ENCODE measurements at places on chromosomes 12 and 14. TPM values are rescaled to one million over a fixed set of nuclear protein-coding genes. Genes with fewer than 3 reads are reported as not detected.

DNA sequence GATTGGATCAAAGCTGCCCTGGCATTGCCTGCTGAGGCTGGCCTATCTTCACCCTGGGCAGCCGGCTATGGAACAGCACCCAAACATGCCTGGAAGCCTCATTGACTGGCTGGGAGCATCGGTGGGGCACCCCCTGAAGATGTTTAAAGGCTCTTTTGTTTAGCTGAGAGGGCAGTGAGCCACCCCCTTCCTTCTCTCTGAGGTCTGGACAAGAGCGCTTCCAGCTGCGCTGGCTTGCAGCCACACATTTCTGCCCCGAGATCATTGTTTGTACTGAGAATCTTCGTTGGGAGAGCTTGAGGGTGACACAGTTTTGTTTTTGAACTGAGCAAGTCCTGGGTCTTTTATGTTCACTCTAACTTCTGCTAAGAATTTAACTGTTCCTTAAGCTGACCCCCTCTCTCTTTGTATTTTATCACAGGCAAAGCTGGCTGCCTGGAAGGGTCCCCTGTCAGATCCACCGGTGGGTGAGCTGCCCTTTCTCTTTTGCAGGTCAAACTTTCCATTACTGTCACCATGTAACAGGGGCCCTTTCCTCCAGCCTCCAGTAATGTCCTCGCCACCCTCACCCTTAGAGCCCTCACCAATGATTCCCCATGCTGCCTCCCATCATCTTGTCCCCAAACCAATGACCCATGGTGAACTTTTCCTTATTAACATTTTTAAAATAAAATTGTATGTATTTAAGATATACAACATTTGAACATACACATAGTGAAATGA is 212.2 kb downstream of the KIF26A start:
- DNase-seq, result no peak

The FGF6 gene
- total RNA-seq, result not detected

- DNase-seq, result no peak
Observed at GRCh38 chr12:105588106-105588505, 257.6 kb downstream of the C12orf75 start.

DNA sequence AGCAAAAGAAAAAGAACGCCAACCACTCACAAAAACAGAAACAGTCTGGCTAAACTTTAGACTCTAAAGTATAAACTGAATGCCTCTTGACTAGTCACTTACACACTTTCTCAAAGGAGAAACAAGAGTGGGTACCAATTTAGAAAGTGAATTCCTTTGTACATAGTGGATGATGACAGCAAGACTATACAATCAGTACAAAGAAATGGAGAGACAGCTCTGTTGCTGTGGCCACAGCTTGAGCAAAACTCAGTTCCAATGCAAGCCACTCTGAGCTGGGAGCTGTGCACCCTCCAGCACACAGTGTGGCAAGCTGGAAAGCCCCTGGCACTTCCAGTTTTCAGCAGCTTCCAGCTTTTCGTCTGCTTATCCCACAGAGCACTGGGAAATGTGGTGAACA is 21.7 kb downstream of the NT5DC3 start:
- DNase-seq, result no peak

The ETV6 gene
- total RNA-seq, result 5.9 TPM

DNA sequence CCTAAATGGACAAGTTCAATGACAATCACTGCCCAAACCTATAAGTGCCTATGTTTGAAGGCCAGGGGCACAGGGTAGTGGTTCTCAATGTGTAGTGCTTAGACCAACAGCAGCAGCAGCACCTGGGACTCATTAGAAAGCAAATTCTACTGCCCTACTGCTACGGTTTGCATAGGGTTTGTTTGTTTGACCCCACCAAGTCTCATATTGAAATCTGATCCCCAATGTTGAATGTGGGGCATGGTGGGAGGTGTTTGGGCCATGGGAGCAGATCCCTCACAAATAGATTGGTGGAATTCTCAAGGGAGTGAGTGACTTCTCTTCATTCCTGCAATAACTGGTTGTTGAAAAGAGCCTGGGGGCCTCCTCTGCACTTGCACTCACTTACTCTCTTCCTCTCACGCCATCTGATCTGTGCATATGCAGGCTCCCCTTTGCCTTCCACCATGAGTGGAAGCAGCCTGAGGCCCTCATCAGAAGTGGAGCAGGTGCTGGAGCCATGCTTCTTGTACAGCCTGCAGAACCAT is 39.5 kb downstream of the PPM1H start:
- no peak for DNase-seq

The KRT6C gene
- total RNA-seq, result not detected

The MGAT4C gene
- not detected for total RNA-seq

The GLTP gene
- total RNA-seq, result 30.5 TPM

DNA sequence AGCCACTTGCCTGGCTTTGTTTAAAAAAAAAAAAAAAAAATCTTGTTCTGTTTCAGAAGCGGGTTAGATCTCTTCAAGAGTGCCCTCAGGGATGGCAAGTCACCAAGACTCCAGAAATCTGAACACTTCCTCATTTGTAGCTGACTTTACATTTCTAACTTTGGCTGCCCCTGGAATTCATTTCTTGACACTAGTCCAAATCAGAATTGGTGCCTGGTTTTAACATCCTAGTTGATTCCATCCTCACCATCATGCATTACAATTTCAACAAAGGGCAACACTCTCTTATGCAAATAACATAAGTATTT is 295.5 kb downstream of the RMST start:
- no peak for DNase-seq

DNA sequence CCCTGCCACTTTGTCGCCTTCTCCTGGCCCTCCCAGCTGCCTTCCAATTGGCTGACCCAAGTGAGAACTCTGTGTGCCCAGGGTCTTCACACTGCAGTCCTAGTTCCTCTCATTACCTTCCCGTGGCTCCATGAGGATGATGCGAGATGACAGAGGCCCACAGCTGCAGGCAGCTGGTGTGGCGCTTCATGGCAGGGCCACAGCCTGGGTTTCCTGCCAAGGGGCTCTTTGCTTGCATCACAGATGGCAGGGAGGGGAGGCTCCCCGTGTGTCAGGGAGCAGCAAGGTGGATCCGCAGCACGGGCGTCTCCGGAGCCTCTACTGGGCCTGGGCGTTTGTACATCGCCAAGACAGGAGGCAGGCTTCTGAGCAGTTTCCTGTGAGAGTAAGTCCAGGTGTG is 28.9 kb downstream of the DEGS2 start:
- no peak for DNase-seq

GRCh38 chr12:76562130-76562529 is 2.6 kb upstream of the OSBPL8 start:
- DNase-seq, result no peak

- no peak for DNase-seq
Observed at GRCh38 chr12:47216150-47216677, 136.5 kb upstream of the AMIGO2 start.

- DNase-seq, result peak; percentile 29
Observed at GRCh38 chr14:52700701-52701172, 5.4 kb upstream of the ERO1A start.

The RNASE1 gene
- not detected for total RNA-seq

- no peak for DNase-seq
Observed at GRCh38 chr14:50045039-50045711, 71.2 kb downstream of the VCPKMT start.

GRCh38 chr12:76879710-76880518 is 1.1 kb upstream of the CSRP2 start:
- no peak for DNase-seq

- DNase-seq, result no peak
Observed at GRCh38 chr14:104642540-104642868, 37.9 kb upstream of the TMEM179 start.

GRCh38 chr12:101592921-101593320 is 1.9 kb upstream of the MYBPC1 start:
- no peak for DNase-seq

- DNase-seq, result no peak
Observed at GRCh38 chr14:22268875-22269274, 320.1 kb downstream of the DAD1 start.

The BDKRB2 gene
- 21.6 TPM for total RNA-seq

The WIF1 gene
- not detected for total RNA-seq

GRCh38 chr12:53890081-53890480 is 48.5 kb upstream of the HOXC13 start:
- no peak for DNase-seq

GRCh38 chr14:39184628-39185255 is 9.7 kb downstream of the PNN start:
- no peak for DNase-seq

GRCh38 chr12:61514016-61514415 is 746.2 kb upstream of the USP15 start:
- DNase-seq, result no peak

Data from SJSA1 (cell line).